ENCODE measurements at places on chromosomes 7 and 10.

DNA sequence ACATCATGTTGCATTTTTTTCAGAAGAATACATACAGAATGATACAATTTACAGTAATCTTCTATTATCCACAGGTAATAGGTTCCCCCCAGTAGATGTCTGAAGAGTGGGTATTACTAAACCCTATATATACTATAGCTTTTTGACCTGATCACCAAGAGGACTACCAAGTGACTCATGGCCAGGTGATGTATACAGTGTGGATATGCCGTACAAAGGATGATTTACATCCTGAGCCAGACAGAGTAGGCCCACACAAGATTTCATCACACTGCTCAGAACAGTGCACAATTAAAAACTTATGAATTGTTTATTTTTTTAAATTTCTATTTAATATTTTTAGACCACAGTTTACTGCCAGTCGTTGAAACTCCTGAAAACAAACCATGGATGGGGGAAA lies 70.6 kb downstream of the STEAP1B start:
- DNase-seq = no peak

- no peak for DNase-seq
Observed at GRCh38 chr7:76011442-76011861, 17.1 kb upstream of the TMEM120A start.

DNA sequence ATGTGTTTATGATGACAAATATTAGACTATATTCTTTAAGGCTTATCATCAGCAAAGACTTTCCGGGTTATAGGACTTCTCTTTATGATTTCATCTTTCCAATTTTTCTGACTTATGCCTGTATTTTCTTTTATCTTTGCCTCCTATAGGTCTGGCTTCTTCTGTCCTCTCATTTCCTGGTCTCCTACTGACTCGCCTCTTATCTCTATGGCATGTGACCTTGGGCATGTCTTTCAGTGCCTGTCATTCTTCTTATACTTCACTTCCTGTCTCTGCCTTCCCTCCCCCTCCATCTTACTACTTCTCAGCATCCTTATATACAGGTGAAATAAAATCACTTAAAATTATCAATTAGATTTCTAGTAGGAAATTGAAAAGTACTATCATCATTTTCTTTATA lies 42.2 kb downstream of the PCDH15 start:
- no peak for DNase-seq

DNA sequence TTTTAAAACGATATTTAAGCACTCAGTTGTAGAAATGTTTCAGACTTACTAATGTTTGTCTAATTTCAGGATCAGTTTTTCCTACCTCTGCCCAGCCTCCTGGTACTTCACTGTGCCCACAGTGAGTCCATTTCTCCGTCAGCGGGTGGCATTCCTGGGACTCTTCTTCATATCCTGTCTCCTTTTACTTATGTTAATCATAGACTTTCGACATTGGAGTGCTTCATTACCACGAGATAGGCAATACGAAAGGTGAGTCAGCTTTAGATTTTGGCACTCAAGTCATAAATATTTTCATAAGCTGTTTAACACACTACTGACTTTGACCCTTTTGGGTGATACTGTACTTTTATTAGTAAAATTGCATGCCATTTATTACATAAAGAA lies 2.1 kb downstream of the ENTPD7 start:
- DNase-seq = peak; percentile 88

DNA sequence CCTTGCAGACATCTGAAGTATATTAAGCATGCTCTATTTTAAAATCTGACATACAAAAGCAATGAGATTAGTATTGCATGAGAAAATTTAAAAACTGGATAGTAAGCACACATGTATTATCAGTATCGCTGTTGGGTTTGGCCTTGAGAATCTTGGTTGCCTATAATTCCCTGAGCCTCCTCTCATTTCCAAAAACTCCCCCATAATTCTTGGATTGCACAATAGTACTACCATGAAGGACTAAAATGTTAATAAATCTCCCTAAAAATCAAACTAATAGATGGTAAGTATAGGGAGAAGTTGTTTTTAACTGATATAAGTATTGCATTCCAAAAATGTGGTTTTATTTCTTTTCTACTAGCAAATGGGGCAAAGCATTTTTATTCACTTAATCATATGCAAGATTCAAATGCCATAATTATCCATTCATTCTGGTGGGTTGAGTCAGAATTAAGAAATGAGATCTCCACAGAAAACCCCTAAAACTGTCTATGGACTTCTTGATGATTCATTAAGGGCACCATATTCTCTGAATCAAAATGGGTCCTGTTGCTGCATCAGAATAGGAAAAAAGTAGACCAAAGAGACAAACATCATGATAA lies 10.3 kb upstream of the VIM start:
- DNase-seq = peak; percentile 36

DNA sequence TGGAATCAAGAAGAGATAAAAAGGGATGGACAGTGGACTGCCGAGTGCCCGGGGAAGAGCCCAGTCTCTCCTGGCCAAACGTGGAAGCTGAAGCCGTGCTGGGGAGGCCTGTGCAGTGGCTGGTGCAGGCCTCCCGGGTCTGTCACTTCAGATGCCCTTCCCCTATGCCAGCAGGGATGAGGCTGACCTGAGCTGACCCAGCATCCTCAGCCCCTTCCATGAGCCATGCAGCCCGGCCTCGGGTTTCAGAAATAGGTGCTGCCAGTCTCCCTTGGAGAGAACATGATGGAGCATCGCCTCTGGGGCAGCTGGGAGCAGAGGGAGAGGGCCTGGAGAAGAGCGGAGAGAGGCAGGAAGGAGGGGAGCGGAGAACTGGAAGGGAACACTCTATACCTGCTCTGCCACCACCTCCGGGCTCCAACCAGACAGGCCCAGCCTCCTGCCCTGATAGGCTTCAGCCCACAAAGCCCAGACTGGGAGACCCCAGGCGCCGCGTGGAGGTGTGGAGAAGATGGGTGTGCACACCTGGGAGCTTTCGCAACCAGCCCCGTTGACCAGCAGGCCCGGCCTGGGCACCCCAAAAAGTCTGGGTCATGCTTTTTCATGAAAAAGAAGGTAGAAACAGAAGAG lies 68.6 kb upstream of the PPP2R2D start:
- DNase-seq = no peak

DNA sequence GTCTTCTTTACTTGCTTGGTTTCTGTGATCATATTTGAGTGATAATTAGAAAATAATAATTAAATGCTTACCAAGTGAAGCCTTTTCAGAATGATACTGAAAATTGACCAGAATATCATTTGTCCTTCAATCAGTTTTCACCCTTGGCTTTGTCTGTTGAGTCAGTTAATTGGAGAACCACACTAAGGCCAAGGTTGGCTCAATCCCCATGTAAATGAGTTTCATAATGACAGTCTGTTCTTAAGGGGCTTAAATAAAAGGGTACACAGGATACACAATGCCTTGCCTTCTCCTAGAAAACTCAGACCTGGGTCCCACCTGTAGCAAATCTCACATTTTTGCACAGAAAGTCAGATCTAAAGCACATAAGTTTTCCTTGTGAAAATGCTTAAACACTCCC lies 31.3 kb upstream of the EGR2 start:
- no peak for DNase-seq

DNA sequence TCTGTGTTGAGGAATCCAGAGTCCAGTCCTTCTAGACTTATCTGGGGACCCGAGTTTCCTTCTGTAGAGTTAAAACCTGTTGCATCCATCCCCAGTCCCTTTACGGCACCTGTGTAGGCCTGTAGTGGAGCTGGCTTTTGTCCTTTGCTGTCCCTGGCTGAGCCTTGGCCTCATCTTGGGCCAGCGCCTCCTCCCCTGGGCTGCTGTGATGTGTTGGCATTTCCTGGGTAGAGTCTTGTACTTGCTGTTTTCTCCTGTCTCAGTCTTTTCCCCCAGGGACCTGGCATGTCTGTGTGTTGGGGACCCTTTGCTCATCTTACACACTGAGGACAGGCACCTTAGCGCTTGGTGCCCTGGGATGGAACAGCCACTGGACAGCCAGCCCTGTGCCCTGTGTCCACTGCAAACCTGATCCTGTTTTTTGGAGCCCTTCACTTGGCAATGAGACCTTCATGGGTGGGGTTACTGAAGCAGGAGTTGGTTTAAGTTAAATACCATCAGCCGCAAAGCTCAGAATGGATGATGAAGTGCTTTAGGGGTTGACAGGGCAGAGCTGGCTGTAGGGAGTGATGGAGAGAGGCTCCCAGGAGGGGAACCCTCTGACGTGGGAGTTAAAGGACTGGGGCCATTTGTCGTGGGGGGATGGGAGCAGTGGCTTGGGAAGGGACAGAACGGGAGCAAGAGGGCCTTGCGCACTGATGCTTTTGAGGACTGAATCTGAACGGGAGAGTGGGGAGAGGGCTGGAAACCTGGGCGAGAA lies 50.9 kb downstream of the CUX1 start:
- DNase-seq = no peak

- DNase-seq = peak; percentile 57
Observed at GRCh38 chr10:71964098-71964742, at the start of gene CHST3. Gene CHST3, plus strand, starts transcription at chr10:71964395. Its CDS starts 41,448 bp downstream, at chr10:72005843.

- no peak for DNase-seq
Observed at GRCh38 chr10:7532723-7533498, 122.1 kb upstream of the SFMBT2 start.

Data from kidney glomerular epithelial cell (primary cell).